ENCODE measurements at places on chromosomes 5 and 9. TPM values are rescaled to one million over a fixed set of nuclear protein-coding genes. Genes with fewer than 3 reads are reported as not detected.
A peak's percentile ranks its signal among the peaks of the same experiment; 100 is the strongest.

GRCh38 chr9:105341434-105342146 lies 97.1 kb downstream of the SLC44A1 start:
- H3K27ac ChIP-seq: no peak overlapping the region
- no peaks in the 10 kb centered on the region for H3K36me3 ChIP-seq
- no peaks in the 10 kb centered on the region for H3K4me1 ChIP-seq

GRCh38 chr5:167511-167910 lies 23.8 kb upstream of the LRRC14B start:
- no peaks in the 10 kb centered on the region for H3K36me3 ChIP-seq
- no peaks in the 10 kb centered on the region for H3K4me1 ChIP-seq
- H3K4me3 ChIP-seq: no peak overlapping the region
- H3K27me3 ChIP-seq: no peaks in the 10 kb centered on the region

DNA sequence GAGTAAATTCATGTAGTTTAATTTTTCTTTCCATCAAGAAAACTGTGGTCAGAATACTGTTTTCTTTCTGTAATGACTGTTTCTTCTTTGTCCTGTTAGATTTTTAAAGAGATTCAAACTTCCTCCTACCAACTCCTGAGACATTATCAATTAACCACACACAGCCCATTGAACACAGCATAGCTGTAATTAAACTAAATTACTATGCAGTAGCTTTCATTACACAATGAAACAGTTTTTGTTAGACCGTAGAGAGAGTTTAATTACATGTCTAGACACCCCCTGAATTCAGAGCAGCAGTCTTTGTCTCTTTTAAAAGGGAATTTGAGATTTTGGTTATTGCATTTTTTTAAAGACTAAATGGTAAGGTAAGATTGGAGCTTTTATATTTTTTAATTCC lies 77.5 kb downstream of the STARD4 start:
- H3K27ac ChIP-seq: no peak overlapping the region
- DNase-seq: no peak
- no peaks in the 10 kb centered on the region for H3K4me1 ChIP-seq
- H3K27me3 ChIP-seq: no peaks in the 10 kb centered on the region

DNA sequence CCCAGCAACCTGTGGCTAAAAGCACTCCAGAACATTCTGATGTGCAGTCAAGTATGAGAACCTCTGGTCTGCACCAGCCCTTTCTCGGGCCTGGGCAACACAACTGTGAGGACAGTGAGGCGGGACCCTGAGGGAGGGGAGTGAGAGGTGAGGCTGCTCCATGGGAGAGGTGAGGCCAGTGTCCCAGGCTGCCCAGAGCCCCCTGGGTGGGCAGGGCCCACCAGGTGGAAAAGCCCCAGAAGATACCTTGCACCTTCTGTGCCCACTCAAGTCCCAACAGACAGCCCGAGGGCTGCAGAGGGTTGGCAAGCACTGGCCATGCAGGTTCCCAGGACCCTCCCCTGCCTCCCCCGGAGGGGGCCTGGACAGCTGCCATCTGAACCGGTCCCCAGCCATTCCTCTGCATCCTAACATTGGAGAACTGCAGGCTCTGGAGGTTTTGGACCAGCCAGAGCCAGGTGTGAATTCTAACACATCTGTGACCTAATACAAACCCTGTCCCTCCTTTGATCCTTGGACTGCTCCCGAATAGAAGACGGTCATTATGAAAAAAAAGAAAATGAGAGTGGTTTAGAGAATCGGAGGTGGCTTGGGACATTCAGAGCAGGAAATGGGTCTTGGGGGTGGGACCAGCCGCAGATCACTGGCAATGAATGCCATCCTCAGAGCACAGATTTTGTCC lies 57.0 kb downstream of the DUSP1 start:
- no peak for DNase-seq
- H3K4me1 ChIP-seq: no peaks in the 10 kb centered on the region
- H3K4me3 ChIP-seq: no peak overlapping the region
- no peaks in the 10 kb centered on the region for H3K36me3 ChIP-seq
- H3K27ac ChIP-seq: no peak overlapping the region

DNA sequence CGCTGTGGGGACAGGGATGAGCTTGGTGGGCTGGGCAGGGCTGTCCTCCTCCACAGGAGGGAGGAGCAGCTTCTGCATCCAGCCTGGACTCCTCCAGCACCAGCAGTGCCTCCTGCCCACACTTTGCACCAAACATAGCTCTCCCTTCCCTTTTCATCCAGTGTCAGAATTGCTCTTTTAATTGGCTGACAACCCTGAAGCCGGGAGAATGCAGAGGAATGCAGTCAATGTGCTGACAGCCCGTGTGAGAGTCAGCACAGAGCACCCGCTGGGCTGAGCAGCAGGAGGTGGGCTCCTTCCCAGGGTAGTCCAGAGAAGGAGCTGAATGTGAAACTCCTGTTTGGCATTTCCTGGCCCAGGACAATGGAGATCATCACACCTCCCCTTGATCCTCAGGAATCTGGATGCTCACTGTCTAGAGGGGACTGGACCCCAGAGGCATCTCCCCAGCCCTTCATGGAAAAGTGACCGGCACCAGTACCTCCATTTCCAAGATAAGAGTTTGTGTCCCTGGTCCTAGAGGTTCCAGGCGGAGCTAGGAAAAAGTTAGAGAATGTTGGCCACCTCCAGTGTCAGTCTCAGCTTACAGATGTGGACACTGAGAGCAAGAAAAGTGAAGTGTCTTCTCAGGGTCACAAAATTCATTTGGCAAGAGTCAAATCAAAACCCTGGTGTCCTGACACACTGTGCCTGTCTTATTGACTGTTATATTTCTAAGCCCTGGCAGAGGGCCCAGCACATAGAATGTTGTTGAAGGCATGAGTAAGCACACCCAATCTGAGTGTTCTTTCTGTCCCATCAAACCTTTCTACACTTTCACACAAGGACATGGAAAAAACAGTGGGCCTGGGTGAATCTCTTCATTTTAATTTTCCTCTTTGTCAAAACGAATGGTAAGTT lies 202.1 kb downstream of the SNX18 start:
- no peaks in the 10 kb centered on the region for H3K36me3 ChIP-seq
- no peaks in the 10 kb centered on the region for H3K4me1 ChIP-seq
- H3K27me3 ChIP-seq: no peaks in the 10 kb centered on the region
- no peak for DNase-seq

GRCh38 chr9:922171-922570 lies 54.3 kb upstream of the DMRT3 start:
- no peak overlapping the region for H3K4me3 ChIP-seq
- no peak for DNase-seq
- no peaks in the 10 kb centered on the region for H3K36me3 ChIP-seq

- no peaks in the 10 kb centered on the region for H3K4me1 ChIP-seq
- no peaks in the 10 kb centered on the region for H3K27me3 ChIP-seq
- DNase-seq: no peak
- H3K36me3 ChIP-seq: no peaks in the 10 kb centered on the region
Observed at GRCh38 chr9:17487467-17487866, 91.4 kb upstream of the SH3GL2 start.

DNA sequence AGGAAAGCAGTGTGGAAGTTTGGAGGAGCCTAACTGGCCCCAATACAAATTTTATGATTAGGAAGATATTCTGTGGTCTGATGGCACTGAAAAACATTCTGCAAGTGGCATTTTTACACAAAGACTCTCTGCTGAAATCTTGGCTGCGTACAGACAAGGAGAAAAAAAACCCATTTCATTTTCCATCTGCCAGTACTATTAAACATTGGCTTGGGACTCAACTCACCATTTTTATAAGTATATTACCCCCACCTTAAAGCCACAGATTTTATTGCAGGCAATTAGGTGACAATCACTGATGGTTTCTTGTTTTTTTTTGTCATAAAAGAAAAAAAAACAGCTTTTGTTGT lies 206.9 kb downstream of the PTTG1 start:
- H3K4me1 ChIP-seq: peaks cover 4% of the 10 kb centered on the region
- no peaks in the 10 kb centered on the region for H3K27me3 ChIP-seq
- no peak overlapping the region for H3K4me3 ChIP-seq

- no peaks in the 10 kb centered on the region for H3K36me3 ChIP-seq
- DNase-seq: no peak
- no peak overlapping the region for H3K27ac ChIP-seq
- no peaks in the 10 kb centered on the region for H3K27me3 ChIP-seq
- H3K4me3 ChIP-seq: no peak overlapping the region
Observed at GRCh38 chr9:126219648-126220063, 107.0 kb upstream of the MVB12B start.

RPL7A gene
- 2,226 TPM for total RNA-seq

DNA sequence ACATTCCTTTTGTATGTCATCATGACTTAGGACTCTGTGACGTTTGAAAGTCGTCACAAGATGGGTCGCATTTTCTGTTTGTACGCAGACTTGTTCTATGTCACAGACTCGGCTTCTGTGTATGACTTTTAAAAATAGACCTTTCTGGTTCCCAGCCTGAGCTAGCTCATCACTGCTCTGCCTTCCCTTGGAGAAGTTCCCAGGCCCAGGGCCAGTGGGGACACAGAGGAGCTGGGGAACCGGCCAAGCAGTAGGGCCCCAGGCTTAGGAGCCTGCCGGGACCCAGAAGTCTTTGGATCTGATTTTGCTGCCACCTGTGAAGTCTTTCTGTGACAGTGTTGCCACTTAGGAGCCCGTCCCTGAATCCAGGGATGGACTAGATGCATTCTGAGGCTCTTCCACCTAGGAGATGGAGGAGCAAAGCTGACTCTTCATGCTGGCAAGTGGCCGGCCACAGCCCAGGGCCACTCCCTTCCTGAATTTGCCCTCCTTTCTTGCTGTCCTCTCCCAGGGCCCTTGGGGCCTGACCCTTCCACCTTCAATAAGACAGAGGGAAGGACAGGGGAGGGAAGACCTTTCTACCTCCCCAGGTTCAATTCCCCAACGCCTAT lies 18.1 kb upstream of the UBE2QL1 start:
- no peak for DNase-seq
- no peaks in the 10 kb centered on the region for H3K36me3 ChIP-seq
- no peaks in the 10 kb centered on the region for H3K4me1 ChIP-seq
- H3K27ac ChIP-seq: no peak overlapping the region
- H3K27me3 ChIP-seq: peaks cover 16% of the 10 kb centered on the region

AKNA gene
- total RNA-seq: 12.9 TPM

DNA sequence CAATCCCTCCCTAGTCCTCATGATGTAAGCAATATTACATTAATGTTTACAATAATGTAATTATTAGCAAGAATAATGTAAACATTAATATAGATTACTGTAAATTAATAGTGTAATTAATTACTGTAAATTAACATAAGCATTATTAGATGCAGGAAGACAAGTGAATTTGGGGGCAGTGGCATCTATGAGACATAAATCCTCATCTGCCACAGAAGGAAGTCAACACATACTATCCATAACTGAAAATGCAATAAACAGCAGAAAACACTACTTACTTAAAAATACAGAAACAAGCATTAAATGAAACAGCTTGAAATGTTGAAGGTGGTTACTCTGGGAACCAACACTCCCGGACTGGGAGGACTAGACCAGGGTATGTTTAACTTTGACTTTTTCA lies 685 bp upstream of the NIPSNAP3A start:
- peak overlapping the region; percentile 98 for H3K27ac ChIP-seq
- peak overlapping the region; percentile 88 for H3K4me3 ChIP-seq

SLC25A2 gene
- 1.7 TPM for total RNA-seq

IFNE gene
- total RNA-seq: 0.64 TPM

DNA sequence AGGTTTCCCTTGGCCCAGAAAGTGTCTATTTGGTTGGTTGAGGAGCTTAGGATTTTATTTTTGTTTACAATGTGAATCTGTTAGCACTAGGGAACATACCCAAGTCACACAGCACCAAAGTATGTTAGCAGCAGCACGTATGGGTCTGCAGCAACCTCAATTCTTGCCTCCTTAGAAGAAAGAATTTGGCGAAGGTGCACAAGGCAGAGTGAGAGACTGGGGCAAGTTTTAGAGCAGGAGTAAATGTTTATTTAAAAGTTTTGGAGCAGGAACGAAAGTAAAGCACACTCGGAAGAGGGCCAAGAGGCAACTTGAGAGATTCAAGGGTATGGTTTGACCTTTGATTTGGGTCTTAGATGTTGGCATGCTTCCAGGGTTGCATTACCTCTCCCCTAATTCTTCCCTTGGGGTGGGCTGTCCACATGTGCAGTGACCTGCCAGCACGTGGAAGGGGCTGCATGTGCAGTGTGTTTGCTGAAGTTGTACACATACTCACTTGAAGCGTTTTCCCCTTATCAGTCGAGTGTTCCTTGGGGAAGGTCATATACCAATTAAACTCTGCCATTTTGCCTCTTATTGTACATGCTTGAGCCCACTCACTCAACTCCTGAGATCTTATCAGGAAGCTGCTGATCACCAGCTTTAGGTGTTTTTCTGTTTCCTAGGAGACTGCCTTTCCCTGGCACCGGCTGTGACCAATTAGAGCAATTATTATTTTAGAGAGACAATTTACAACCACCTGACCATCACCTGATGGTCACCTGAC lies 64.9 kb upstream of the SHC3 start:
- DNase-seq: peak; percentile 16
- H3K27ac ChIP-seq: peak overlapping the region; percentile 74
- H3K4me3 ChIP-seq: no peak overlapping the region
- no peaks in the 10 kb centered on the region for H3K4me1 ChIP-seq
- no peaks in the 10 kb centered on the region for H3K36me3 ChIP-seq
- no peaks in the 10 kb centered on the region for H3K27me3 ChIP-seq

RELL2 gene
- 16.9 TPM for total RNA-seq

HTR4 gene
- 2.0 TPM for total RNA-seq

GRCh38 chr9:127277770-127278169 lies 13.2 kb downstream of the GARNL3 start:
- DNase-seq: no peak
- no peaks in the 10 kb centered on the region for H3K27me3 ChIP-seq

GRCh38 chr9:93585695-93586094 lies 9.3 kb downstream of the PHF2 start:
- H3K27me3 ChIP-seq: no peaks in the 10 kb centered on the region
- H3K4me3 ChIP-seq: no peak overlapping the region
- peaks cover 35% of the 10 kb centered on the region for H3K4me1 ChIP-seq
- no peaks in the 10 kb centered on the region for H3K36me3 ChIP-seq

- no peak overlapping the region for H3K4me3 ChIP-seq
- no peaks in the 10 kb centered on the region for H3K27me3 ChIP-seq
- no peak for DNase-seq
- peak overlapping the region; percentile 15 for H3K27ac ChIP-seq
Observed at GRCh38 chr9:75085640-75086039, 2.3 kb downstream of the NMRK1 start.

- H3K36me3 ChIP-seq: no peaks in the 10 kb centered on the region
- no peaks in the 10 kb centered on the region for H3K27me3 ChIP-seq
- DNase-seq: no peak
Observed at GRCh38 chr9:130755377-130756007, 61.9 kb downstream of the EXOSC2 start.

GRCh38 chr5:38534156-38534453 lies 22.3 kb downstream of the LIFR start:
- H3K4me3 ChIP-seq: no peak overlapping the region
- H3K27ac ChIP-seq: peak overlapping the region; percentile 72
- H3K36me3 ChIP-seq: no peaks in the 10 kb centered on the region
- no peaks in the 10 kb centered on the region for H3K27me3 ChIP-seq
- no peak for DNase-seq
